Esophagus muscularis mucosa (tissue), 4 donors: ENCODE measurements at places on chromosomes 3 and 15.

DNA sequence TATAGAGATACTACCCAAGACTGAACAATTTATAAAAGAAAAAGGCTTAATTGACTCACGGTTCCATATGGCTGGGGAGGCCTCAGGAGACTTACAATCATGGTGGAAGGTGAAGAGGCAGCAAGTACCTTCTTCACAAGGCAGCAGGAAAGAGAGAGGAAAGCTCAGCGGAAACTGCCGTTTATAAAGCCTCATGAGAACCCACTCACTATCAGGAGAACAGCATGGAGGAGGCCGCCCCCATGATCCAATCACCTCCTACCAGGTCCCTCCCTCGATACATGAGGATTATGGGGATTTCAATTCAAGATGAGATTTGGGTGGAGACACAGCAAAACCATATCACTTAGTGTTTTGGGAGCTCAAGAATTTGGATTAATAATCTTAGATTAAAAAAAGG is 240.2 kb downstream of the UACA start:
- no peak for DNase-seq

GRCh38 chr15:29800491-29801366 is 21.5 kb downstream of the TJP1 start:
- no peak for DNase-seq

DNA sequence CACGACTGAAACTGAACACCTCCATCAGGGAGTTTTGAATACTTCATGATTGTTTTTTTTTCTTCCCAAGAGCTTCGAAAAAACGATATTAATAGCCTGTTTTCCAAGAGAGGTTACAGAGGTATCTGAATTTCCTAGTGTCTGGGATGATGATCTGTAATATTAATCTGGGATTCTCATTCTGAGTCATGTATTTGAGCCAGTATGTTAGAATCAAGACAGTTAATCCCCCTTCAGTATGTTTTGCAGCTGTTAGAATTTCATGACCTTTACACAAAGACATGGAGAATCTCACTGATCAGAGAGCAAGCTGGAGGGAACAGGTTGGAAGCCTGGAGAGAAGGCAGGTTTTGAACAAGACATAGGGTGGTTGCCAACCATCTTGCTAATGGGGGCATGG is 234.5 kb upstream of the GAP43 start:
- no peak for DNase-seq

GRCh38 chr3:11391174-11391879 is 119.1 kb downstream of the ATG7 start:
- DNase-seq = no peak

- no peak for DNase-seq
Observed at GRCh38 chr3:133880886-133881455, 14.7 kb downstream of the RAB6B start.

GRCh38 chr15:54803987-54804386 is 392.8 kb downstream of the RSL24D1 start:
- no peak for DNase-seq

DNA sequence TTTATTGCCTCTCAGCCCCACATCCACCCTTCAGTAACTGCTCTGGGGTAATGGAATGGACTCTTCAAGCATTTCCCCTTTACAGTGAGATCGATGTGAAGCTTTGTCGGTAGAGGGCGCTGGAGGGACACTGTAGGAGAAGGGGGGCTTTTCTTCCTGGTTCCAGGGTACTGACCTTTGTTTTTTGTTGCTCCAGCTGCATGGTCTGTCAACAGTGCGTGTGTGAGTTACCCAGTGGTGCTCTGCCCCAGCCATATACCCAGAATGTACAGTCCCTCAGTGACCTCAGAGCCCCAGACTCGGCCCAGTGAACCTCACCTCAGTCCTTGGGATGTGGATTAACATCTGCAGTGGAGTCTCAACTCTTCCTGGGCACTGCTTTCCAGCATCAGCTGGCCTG is 180.3 kb upstream of the TSC22D2 start:
- DNase-seq = no peak

DNA sequence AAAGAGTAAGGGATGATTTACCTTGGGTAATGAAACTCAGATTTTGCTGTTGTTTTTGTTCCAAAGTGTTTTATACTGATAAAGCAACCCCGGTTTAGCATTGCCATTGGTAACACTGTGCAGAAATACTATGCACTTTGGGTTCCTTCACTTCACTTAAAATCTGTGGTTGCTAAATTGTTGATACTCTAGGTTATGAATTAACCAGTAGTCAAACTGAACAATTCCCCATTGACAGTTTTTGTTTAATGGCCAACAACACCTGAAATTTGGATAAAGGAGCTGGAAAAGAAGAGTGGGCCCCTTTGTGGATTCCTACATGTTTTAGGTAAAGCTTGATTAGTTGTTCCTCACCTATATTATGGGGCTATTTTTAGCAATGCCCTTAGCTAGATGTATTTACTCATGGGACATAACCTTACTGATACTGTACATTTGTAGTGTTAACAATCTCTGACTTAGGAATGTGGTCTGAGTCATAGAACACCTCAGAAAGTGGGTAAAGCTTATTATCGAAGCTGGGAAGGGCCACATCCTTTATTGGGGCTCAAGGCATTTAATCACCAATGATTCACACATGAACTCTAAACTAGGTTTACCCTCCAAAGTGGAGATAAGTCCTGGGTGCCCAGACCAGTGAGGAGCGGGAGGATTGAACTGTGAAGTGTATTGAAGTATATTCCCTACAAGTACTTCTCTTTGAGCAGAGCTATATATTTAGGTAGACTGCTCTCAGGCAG is 29.5 kb upstream of the THRB start:
- DNase-seq = no peak

DNA sequence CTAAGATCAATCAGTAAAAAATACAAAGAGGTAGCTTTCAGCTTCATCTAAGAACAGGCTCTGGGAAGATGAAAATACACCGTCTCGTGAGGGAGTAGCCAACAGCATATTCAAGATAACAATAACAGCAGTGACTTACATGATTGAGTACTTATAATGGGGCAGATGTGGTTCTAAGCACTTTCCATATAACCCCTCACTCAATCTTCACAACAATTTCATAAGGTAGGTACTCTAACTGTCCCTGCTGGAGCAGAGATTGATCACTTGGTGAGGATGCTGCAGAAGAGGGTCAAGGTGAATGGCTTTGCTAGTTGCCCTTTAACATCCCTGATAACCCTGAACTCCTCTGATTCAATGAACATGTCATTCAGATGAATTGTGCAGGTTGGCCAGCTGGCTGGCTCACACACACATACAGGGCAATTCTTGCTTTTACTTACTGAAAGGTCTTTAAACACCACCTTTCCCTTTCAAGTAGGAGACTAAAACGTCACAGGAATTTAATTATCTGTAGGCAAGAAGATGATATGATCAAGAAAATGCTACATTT is 984.2 kb upstream of the CFAP20DC start:
- DNase-seq = no peak

GRCh38 chr3:39205131-39205530 is 12.7 kb upstream of the XIRP1 start:
- no peak for DNase-seq

DNA sequence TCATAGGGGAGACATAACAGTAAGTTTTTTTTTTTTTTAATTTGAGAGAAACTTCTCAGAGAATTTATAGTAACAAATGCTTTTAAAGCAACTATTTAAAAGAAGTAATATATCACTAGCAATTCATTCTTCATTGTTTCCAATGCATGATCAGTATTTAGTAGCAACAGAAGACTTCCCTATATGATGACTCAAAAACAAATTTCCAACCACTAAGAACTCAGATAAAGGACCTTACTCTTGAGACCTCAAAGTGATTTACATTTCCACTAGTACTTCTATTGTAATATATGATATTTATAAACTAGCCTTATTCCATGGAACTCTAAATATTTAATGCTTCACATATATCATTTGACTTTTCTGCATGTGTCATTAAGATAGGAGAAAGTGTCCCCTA is 356.3 kb downstream of the ZBTB20 start:
- DNase-seq = no peak

DNA sequence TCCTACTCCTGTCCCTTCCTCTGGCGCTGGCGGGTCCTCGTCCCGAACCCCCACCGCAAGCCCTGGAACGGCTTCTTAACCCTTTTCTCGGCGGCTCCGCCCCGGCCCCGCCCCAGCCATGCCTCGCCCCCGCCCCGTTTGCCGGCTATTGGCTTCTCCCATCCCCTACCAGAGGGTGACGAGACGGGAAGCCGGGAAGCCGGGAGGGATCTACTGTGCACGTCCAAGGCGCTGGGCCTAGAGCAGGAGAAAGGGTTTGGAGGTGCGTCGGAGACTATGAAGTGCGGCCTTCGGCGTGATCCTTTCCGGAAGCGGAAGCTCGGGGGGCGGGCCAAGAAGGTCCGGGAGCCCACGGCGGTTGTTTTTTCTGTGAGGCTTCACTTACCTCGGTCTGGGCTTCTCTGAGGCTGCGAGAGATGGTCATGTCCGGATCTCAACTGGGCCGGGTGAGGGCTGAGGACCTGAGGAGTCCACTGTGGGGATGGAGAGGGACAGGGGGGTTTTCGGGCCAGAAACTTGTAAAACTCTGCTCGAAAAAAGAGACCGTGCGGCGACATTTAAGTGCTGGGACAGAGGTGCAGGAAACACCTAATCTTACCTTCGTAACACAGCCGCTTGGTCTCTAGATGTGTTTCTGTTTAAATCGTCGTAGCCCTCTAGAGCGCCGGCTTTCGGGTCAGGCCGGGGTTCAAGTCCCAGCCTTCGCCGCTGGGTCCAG is 21.4 kb downstream of the ROPN1B start:
- DNase-seq = peak; percentile 96

DNA sequence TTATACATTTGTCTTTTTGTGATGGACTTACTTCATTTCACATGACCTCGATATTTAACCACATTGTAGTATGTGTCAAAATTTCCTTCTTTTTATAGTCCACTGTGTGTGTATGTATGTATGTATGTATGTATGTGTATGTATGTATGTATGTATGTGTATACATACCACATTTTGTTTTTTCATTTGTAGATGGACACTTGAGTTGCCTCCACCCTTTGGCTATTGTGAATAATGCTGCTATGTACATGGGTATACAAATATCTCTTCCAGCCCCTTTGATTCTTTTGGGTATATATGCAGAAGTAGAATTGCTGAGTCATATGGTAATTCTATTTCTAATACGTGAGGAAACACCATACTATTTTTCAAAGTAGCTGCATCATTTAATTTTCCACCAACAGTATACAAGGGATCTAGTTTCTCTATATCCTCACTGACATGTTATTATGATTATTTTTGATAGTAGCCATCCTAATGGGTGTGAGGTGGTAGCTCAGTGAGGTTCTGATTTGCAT is 228.2 kb downstream of the OPA1 start:
- no peak for DNase-seq

- no peak for DNase-seq
Observed at GRCh38 chr15:68385240-68385561, 46.8 kb downstream of the ITGA11 start.

- no peak for DNase-seq
Observed at GRCh38 chr3:137222736-137223225, 265.0 kb downstream of the IL20RB start.

DNA sequence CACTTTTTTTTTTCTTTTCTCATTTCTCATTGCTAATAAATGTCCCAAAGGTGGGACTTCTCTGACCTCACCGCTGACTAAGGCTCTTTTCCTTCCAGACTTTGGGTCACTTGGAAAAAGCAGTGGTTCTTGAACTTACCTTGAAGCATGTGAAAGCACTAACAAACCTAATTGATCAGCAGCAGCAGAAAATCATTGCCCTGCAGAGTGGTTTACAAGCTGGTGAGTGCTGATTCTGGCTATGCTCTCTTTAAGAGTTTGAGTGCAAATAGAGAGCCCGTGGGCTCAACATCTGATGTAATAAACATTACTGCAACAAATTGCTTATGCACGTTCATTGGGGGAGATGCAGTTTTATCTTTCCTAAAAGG is 2.0 kb downstream of the BHLHE40 start:
- no peak for DNase-seq

- no peak for DNase-seq
Observed at GRCh38 chr3:9173445-9173844, 76.0 kb downstream of the SRGAP3 start.

GRCh38 chr3:107369791-107370190 is 7.4 kb upstream of the CCDC54 start:
- DNase-seq = no peak

- DNase-seq = no peak
Observed at GRCh38 chr3:3771567-3771966, 27.7 kb upstream of the LRRN1 start.

DNA sequence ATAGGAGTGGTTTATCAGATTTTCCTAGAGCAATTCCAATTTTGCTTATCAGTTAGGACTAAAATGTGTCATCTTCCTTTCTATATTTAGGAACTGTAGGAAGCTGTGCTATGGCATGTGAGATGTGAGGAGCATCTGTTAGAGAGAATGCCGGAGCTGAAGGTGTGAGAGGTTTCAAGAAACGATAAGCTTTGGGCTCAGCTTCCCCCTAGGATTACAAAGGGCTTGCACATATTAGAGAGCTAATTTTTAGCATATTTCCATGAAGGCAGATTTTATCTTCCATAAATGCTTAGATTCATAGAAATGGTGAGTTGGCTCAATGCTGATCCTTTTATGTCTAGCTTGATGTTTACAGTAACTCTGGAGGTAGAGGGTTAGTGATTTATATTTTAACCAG is 120.2 kb downstream of the CNTN4 start:
- no peak for DNase-seq

- no peak for DNase-seq
Observed at GRCh38 chr3:98070840-98071239, 16.1 kb upstream of the OR5AC2 start.

GRCh38 chr15:74511583-74511982 is 29.4 kb upstream of the ARID3B start:
- no peak for DNase-seq

GRCh38 chr3:184676927-184677326 is 34.9 kb downstream of the MAGEF1 start:
- no peak for DNase-seq

GRCh38 chr15:43423793-43424192 is 52.9 kb downstream of the TUBGCP4 start:
- no peak for DNase-seq

GRCh38 chr3:9916346-9916733 is 558 bp upstream of the IL17RC start:
- DNase-seq = no peak

- DNase-seq = no peak
Observed at GRCh38 chr3:184889312-184889904, 77.4 kb downstream of the VPS8 start.

DNA sequence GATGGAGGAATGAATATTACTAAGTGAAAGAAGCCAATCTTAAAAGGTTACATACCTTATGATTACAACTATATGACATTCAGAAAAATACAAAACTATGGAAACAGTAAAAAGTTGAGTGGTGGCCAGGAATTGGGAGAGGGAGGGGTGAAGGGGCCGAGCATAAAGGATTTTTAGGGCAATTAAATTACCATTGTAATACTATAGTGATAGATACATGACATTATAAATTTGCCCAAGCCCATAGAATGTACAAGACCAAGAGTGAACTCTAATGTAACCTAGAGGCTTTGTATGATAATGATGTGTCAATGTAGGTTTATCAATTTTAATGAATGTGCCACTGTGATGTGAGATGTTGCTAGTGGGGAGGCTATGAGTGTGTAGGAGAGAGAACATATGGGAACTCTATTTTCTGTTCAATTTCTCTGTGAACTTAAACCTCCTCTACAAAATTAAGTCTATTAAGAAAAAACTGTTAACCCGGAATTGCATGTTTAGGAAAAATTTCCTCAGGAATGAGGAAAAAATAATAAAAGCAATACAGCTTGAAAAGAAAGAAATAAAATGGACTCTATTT is 541.9 kb upstream of the UBE2E2 start:
- DNase-seq = no peak
